ENCODE measurements at places on chromosomes 12 and 14.

- no peak for DNase-seq
Observed at GRCh38 chr12:83168751-83169150, 482.0 kb downstream of the TMTC2 start.

DNA sequence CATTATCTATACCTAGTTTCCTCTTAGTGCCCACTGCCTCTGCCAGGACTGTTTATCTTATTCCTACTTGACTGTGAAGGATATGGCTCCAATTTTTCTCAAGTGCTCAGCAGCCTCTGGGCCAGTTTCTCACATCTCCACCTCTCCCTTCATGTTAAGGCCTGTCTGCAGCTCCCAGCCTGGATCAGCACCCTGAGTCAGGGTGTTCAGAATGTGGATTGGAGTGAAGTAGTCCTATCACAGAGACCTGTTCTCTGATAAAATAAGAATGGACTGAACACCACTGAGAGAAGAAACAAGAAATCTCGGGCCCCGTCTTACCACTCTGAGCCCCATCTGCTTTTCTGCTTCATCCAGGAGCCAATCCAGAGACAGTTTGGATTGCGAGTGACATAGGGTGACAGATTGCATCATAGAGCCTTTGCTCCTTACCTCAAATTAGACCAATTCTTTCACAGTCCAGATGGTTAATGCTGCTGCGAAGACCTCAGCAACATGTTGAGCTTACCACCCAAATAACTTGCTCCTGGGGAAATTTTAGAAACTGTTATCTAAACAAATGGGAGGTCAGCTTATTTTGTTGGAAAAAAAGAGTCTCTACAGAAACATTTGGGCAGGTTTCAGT is 473.1 kb downstream of the PDZRN4 start:
- no peak for DNase-seq

GRCh38 chr12:124501112-124501561 is 66.3 kb downstream of the NCOR2 start:
- no peak for DNase-seq

- DNase-seq: no peak
Observed at GRCh38 chr12:546265-546919, 86.7 kb downstream of the B4GALNT3 start.

DNA sequence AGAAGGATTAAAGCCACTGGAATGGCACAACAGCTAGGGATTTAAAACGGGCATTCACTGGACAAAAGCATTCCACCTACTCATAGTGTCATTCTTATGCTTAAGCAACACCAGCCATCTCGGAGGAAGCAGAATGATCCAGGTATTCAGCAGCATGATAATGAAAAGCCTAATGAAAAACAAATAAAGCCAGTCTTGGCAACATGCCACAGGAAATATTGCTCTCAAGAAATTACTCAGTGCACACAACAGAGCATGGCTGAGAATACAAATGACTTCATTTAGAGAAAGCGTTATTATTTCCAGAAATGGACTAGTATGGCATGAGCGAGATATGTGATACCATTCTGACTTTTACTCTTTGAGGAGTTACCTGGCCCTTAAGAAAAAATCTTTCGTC is 442.2 kb downstream of the APAF1 start:
- DNase-seq: no peak
